ENCODE measurements at places on chromosomes 12 and 14.

DNA sequence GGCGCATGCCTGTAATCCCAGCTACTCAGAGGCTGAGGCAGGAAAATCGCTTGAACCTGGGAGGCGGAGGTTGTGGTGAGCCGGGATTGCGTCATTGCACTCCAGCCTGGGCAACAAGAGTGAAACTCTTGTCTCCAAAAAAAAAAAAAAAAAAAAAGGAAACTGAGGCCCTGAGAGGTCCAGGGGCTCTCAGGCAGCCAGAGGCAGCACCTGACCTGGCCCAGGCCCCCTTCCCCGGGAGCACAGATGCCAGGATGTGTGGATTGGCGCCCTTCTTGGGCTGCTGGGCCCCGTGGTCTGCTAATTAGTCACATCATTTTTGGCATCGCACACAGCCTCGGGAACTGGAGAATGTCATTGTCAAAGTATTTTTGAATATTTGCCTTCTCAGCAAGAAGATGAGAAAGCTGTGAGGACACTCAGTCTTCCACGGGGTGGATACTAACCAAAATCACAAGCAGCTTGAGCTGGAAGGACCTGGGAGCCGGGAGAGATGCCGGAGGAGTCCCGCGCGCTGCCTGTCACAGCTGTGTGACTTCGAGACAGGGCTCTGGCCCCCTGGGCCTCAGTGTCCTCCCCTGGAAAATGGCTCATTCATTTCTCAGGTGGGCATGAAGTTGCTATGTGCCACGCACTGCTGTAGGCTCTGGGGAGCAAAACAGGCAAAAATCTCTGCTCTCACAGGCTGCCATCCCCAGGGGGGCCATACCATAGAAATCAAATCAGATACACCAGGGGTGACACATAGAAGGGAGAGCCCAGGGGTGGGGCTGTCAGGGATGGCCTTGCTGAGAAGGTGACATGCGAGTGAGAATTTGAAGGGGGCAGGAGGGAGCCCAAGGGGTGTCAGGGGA is 12.5 kb upstream of the RCOR1 start:
- no peak for DNase-seq

DNA sequence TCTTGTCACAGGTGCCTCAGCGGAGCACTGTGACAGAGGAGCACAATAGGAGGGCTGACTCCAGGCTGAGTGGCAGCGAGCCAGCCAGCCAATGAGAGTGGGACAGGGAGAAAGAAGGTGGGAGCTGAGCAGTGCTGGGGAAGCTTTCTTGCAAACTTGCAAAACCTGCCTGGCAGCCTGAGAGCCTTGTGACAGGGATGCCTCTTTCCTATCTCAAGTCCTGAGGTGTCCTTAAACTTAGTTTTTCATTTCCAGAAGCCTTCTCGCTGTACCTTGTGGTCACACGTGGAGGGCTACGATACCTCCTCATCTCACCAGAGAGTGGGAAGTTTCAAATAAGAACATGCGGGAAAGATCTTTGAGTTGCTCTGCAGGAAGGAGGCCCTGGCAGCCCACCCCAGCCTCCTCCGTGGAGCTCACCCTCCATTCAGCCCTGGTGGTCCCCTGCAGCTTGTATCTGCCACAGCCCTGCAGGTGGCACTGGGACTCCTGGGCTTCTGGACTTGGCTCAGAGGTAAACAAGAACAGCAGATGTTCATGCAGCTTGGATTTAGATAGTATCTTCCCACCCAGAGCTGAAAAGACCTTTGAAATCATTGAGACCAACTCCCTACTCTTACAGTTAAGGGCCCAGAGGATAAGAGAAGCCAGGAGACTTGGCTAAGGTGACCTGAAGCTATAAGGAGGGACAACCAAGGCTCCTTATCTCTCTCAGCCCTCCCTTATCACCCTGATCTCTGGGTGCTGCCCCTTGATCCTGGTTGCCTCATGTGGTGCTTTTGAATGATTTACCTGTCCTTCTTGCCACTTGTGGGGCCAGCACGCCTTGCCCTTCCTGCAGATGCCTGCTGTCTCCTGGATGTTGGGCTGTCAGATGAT is 153.5 kb upstream of the MAX start:
- peak; percentile 28 for DNase-seq

GRCh38 chr12:46133751-46134150 is 135.1 kb downstream of the SLC38A1 start:
- no peak for DNase-seq

DNA sequence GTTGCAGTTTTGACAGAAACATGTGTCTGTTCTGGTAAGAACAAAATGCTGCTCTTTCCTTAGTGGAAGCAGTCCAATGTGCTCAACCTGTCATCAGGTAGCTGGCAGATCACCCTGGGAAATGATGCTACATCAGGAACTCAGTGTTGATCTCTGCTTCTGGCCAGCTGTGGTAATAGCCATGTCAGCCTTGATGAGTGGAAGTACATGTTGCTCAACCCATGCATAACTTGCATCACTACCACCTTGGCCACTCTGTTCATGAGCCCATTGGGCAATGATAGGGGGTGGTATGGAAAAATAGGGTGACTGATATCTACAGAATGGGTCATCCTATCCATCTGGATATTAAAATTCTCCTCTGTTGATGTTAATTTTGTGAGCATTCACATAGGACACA is 411.0 kb downstream of the C12orf50 start:
- no peak for DNase-seq

DNA sequence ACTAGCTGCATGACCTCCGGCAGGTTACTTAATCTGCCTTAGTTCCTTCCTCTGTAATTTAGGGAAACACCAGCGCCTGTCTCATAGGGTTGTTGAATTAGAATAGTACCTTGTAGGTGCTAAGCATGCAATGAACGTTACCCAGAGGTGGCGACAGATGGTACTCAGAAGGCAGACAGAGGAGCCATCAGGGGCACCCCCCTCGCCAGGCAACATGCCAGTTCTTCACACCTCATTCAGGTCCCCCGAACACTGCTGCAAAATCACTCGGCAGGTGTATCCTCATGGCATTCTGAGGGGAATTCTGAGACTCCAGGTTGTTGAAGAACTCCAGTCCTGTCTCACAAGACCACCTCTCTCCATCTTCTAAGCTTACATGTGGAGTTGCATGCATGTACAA is 10.1 kb downstream of the ISM2 start:
- no peak for DNase-seq

- no peak for DNase-seq
Observed at GRCh38 chr14:79351011-79351410, 860.3 kb downstream of the DIO2 start.

DNA sequence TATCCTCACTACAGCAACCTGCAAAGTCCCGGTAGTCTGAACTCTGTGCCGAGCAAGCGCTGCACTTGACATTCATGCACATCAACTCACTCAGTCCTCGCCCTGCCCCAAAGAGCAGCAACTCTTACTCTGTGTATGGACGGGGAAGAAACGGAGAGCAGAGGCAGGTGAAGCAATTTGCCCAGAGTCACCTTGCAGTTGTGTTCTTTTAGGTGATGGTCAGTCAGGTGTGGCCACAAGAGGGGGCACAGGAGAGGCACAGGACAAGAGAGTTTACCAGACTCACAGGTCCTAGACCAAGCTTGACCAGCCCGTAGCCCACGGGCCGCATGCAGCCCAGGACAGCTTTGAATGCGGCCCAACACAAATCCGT is 39.1 kb downstream of the TSPAN11 start:
- no peak for DNase-seq

DNA sequence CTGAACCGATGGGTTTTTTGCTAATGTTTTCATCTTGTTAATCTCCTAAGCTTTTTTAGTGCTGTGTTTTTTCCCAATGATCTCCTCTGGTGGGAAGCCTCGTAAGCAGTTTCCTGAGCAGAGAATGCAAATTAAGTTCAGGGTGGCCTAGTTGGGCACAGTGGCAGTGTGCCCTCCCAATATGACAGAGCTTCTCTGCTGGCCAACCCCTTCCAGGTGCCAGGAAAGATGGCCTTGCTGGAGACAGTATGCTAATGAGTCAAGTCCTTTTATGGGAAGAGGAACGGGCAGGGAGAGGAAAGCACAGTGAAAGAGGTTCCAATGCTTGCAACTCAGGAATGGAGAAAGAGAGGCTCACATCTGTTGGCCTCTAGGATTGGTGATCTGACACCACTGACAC is 115.8 kb downstream of the GCH1 start:
- DNase-seq = no peak

DNA sequence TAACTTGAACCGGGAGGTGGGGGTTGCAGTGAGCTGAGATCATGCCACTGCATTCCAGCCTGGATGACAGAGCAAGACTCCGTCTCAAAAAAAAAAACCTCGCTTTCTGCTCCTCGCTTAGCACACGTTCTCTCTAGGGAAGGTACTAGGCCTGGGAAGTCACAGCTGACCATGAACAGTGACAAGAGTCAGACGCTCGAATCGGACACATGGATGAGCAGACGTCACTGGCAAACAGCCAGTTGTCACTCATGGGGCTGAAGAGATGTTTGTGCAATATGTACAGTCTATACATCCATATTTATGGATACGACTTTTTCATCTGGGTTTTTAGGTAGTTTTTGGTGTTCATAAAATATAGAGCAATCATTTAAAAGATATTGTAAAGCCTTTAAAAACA is 19.4 kb downstream of the TCHP start:
- DNase-seq = no peak

DNA sequence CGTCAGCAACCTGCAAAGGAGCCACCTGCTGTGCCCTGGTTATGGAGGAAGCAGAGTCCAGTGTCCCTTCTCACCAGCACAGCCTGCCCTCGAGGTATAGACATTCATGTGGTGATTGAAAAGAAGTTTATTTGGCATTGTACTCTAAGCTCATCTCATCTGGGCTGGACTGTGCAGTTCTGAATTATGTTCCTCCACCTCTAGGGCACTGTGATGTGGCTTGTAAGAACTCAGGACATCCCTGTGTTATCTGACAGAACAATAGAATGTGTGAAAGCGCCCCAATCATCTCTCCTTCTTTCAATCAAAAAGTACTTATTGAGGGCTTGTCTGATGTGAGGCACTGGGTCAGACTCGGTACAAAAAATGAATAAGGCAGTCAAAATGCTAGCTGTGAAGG is 140.1 kb downstream of the DHRS2 start:
- DNase-seq = no peak

GRCh38 chr14:59309291-59309900 is 120.9 kb downstream of the DAAM1 start:
- DNase-seq = no peak

GRCh38 chr14:28608443-28608842 is 158.1 kb upstream of the FOXG1 start:
- no peak for DNase-seq

GRCh38 chr12:94258593-94258992 is 110.2 kb downstream of the PLXNC1 start:
- DNase-seq = no peak

DNA sequence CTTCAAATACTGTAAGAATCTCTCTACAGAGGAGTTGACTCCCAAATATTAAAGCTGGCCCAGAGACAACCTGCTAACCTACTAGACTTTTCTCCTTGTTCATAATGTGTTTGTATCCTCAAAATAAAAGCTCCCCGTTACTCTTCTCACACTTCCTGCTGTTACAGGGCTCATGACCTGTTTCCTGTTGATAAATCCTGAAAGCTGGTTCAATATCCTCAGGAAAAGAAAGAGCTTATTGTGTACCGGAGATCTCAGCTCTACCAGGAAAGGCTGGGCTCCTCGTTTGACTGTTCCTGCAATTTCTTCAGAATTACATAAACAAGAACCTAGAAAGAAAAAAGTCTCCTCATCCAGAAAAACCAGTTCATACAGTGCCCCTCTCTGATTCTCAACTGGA is 30.8 kb downstream of the CLEC1A start:
- DNase-seq = no peak

DNA sequence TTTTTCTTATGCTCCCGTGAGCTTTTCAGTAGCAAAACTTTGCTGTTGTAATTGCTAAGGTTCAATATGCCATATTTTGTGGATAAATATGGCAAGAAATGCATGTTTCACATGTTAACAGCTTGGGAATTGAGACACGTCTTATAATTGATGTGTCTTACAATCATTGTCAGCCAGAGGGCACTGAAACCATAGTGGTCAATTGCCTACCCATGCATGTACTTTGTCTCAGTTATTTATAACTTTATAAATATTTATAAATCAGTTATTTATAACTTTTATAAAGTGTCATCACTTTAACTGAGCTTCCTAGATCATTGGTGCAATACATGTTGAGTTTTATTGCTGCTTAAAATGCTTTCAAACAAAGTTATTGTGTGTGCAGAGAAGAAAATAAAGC is 82.0 kb downstream of the CATSPERB start:
- DNase-seq = no peak

DNA sequence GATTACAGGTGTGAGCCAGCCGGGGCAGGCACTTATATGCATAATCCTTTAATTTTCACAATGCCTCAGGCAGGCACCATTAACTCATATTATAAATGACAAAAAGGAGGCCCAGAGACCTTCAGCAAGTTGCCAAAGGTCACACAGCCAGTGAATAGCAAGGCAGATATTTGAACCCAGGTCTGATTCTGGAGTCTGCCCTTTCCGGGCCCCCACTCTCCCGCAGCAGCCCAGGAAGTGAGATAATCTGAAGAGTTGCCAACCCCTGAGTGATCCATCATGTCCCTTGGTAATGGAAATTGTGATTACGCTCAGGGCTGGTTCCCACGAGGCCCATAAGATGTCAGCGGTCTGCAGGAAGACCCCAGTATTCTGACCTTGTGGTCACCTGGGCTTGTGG is 95.3 kb upstream of the MED13L start:
- DNase-seq = no peak

DNA sequence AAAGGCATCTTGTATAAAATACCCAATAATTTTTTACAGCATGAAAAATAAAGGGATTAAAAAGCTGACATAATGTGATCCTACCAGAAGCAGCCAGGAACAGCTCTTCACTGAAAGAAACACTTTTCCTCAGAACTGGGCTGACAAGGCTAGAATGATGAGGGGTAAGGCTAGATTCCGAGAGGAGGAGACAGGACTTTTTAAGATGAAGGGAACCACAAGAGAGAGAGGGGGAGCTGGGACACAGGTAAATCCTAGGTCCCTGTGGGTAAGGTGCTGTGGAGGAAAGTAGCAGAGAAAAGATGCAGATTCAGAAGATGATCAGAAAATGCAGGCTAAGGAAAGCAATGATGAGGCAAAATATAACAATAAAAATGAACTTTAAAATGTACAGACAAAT is 29.5 kb downstream of the C2CD5 start:
- no peak for DNase-seq

DNA sequence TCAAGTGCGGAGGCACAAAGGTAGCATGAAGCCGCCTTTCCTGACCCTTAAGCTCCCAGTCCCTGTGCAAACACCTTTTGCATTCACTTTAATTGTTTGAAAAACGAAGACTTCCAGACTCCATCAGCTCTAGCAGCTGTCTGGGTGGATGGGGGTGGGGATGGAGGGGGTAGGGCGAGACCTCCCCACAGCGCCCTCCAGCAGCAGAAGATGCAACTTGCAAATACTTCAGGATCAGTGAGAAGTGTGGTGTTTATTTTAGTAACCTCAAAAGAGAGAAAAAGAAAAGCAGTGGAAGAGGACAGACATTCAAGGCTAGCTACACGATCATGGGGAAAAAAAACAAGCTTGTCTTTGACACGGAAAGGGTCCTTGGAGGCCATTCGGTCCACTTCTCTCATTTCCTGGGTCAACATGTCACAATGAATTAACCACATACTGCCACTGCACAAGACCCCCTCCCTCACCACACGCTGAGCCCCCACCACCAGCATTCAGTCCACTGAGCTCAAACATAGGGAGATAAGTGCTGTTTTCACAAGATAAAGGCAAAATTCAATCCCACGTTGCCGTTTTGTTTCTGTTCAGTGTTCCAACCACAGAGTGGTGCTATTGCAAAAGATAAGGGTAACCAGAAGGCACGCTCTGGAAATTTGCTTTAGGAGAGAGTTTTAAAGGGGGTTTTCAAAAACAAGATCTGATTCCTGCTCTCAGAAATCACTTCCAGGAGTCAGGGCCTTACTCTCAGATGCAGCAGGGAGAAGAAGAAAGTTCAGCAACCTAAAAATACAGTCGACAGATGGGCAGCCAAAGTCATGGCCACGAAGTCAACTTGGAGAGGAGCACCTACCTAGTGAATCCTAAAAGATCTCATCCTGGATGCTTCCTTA is 3.3 kb upstream of the NTF3 start:
- no peak for DNase-seq
